ENCODE measurements at places on chromosomes 2 and 18.

DNA sequence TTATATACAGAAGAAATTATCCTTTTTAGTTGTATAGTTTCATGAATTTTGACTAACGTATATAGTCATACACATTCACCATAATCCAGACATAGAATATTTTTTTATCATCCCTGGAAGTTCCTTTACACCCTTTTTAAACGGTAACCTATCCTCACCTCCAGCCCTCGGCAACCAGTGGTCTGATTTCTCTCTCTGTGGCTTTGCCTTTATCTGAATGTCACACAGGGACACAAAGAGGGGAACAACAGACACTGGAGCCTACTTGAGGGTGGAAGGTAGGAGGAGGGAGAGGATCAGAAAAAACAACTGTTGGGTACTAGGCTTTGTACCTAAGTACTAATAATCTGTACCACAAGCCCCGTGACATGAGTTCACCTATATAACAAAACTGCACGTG is 191.9 kb downstream of the MC4R start:
- no peak for DNase-seq

GRCh38 chr2:217430916-217431576 is 571.2 kb upstream of the TNP1 start:
- no peak for DNase-seq

DNA sequence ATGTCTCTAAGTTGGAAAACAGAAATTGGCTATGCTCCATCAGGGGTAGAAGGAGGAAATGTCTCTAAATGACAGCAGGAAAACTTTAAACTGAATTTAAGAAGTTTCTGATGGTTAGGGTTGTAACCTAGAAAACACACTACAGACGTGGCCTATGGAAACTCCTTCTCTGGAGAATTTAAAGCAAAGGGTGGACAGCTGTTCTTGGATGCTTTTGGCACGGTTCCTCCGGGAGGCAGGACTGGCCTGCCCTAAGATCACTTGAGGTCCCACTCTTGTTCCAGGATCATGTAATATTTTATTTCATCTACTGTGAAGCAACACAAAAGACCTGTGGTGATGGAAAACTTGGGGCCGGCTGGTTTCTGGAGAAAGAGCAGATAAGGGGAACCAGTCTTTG is 77.0 kb downstream of the NRP2 start:
- peak; percentile 74 for DNase-seq

DNA sequence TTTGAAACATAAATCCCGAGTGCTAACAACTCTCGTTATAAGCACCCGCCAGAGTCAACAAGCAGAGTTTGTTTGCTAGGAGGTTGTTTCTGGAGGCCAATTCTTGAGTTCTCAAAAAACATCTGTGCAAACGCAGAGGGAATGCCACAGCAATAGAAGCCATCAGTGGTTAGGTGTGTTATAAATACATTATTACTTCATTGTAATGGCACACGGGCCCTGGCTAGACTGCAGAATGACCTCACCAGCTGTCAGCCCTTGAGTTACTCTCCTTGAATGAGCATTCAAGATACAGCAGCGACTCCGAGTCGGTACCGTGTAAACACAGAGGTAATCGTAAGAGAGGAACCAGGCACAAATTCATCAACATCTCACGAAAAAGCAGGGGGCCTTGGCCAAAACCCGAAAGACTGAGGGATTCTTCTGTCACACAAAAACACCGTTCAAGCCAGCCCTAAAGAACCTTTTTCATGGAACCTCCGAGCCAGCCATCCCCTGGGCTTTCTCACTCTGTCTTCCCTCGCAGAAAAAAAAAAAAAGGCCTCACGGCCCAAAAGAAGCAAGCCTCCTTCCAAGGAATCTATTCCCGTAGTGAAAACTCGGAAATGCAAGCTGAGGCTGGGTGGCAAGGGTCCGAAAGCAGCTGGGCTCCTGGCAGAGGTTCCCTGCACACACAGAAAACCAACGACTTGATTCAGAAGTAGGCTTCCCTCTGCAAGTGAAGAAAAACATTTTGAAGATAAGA is 133.7 kb upstream of the MEIS1 start:
- peak; percentile 83 for DNase-seq

DNA sequence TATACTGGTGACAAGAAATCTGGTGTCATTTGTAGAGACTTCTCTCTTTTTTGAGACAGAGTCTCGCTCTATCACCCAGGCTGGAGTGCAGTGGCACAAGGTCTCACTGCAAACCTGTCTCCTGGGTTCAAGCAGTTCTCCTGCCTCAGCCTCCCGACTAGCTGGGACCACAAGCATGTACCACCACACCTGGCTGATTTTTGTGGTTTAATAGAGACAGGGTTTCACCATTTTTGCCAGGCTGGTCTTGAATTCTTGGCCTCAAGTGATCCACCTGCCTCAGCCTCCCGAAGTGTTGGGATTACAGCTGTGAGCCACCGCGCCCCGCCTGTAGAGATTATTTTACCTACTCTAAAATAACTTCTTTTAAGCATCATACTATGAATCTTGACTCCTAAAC is 6.5 kb downstream of the HNRNPLL start:
- DNase-seq, result no peak

DNA sequence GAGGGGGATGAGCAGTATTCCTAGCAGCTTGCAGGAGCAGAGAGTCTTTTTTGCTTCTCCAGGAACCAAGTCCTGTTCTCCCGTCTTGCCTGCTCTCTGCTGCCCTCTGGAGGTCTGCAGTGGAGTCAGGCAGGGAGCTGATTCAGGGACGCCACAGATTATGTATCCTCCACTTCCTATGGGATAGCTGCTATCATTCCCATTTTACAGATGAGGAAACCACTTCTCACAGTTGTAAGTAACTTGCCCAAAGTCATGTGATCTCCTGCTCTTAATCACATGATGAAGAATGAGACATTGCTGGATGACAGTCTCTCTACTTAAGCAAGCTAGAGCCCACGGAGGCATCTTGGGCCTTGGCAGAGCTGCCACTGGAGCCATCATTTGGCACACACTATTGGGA is 8.3 kb downstream of the SLC4A5 start:
- peak; percentile 73 for DNase-seq

DNA sequence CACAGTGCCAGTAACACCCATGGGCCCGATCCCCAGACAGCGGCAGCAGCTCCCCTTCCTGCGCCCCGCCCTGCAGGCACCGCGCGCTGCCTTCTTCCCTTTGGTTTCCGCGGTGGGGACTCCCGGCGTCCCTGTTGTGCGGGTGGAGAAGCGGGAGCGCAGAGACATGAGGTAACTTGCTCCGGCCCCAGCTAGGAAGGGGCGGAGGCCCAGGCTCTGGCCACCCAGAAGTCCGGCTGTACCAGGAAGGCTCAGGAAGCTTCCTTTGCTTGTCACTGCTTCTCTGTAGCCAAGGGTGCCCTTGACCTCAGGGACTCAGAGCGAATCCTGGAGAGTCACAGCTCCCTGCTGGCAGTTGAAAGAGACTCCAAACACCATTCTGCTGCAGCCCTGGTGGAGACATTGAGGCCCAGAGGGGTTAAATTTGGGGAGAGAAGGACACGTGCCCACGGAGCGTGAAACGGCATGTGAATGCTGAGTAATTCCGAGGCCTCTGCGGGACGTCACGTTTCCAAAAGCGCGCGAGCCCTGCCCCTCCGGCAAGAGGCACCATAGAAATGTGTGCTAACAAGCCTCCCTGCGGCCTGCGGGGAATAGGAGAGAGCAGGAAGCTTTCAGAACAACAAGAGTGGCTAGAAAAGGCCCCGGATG is 6.7 kb upstream of the ADCY3 start:
- DNase-seq, result peak; percentile 89

- DNase-seq, result peak; percentile 50
Observed at GRCh38 chr2:26170795-26171194, 2.1 kb upstream of the GAREM2 start.

DNA sequence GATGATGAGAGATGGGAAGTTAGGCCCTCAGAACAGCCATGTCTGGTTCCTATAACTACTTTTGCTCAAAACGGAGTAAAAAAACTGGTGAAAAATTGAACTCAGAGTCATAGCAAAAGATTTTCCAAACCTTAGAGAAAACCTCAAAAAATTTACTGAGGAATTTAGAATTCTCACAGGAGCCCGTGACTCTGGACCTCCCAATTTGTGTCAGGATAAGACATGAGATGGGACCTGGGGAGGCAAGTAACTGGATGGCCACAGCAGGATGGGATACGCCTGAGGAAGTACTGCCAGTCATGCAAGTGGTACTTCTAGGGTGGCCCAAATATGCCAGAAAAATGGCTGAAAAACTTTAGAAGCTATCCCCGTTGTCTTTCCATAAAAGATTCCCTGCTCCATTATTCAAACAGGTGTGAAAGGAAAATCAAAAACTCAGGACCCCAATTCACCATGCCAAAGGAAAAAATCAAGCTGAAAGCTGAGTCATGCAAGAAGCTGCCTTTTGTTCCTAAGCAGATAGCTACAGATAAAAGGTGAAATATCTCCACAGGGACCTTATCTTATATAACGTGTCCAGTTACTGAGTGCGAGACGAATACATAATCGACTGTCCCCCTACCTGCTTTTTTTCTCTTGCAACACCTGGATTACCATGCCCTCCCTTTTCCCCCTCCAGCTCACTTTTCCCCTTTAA is 34.1 kb upstream of the LIPG start:
- no peak for DNase-seq

DNA sequence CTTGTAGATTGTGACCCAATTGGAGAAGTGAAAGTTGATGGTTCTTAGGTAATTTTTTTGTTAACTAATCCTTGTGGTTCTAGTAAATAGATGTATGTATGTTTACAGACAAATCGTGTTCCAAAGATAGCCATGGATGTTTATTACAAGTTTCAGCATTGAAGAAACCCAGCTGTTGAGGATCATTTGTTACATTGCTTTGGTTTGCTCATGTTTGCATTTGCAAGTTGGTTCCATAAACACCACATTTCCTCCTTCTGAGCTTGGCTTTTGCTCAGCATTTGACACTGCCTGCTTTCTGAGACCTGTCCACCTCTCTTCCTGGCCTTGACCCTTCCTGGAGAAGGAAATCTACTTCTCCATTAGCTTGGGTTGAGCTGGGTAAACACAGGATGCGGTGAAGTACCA is 1.8 kb upstream of the CCDC68 start:
- no peak for DNase-seq

GRCh38 chr2:425947-426346 is 138.1 kb upstream of the ALKAL2 start:
- DNase-seq, result no peak

- peak; percentile 76 for DNase-seq
Observed at GRCh38 chr18:36297417-36298125, at the start of gene FHOD3. Gene FHOD3, plus strand, starts transcription at chr18:36297713. Its CDS starts 123 bp downstream, at chr18:36297836.

DNA sequence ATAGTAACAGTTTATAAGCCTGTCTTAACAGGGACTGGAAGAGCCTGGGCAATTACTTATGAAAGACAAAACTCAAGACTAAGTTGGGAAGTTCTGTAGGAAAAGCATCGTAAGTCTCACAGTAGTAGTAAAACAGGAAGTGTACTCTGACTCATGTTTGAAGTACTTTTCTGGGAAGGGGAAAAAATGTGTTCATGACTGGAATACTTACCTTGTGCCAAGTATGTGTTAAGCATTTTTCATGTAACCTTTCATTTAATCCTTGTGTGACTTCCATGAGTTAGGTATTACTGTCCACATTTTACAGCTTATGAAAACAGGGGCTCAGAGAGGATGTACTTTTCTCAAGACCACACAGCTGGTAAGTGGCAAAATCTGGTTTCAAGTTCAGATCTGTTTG is 13.7 kb upstream of the SKOR2 start:
- DNase-seq, result no peak

DNA sequence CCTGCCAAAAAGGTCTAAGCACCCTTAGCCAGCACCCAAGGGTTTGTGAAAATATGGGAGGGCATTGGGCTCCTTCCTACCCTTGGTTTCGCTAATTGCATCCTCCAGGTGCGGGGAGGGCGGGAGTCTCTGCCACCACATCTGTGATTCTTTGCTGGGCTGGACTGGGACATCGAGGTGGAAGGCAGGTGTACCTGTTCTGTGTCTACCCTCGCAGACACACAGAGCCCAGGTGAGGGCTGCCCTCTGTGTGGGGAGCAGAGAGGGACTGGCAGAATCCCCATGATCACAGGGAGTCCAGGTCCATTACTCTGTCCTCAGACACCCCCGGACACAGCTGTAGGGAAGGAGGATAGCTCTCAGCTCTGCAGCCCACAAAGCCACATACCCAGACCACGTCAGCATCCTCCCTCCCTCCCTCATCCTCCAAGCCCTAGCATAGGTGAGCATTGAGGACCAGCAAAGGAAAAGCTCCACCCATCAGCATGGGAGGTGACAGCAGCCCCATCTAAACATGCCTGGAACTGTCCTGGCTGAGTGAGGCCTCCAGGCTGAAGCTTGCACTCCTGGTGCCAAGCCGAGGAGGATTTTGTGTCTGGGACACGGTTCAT is 49.8 kb downstream of the PLB1 start:
- peak; percentile 53 for DNase-seq

DNA sequence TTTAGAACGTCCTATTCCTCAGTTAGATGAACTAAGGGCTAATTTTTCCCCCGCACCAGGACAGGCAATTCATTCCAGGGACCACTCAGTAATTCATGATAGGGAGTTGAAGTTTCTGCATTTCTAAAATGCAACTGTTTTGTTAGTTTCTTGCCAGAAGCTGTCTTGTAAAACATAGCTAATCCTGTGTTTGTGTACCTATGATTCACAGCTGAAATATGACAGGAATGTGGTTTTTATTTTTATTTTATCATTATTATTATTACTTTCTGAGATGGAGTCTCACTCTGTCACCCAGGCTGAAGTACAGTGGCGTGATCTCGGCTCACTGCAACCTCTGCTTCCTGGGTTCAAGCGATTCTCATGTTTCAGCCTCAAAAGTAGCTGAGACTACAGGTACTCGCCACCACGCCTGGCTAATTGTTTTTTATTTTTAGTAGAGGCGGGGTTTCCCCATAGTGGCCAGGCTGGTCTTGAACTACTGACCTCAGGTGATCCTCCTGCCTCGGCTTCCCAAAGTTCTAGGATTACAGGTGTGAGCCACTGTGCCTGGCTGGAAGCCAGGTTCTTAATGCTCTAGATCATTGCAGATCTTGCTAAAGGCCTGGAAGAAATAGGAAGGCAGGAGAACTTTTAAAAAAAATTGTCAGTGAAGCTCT is 154.8 kb upstream of the FHL2 start:
- no peak for DNase-seq

DNA sequence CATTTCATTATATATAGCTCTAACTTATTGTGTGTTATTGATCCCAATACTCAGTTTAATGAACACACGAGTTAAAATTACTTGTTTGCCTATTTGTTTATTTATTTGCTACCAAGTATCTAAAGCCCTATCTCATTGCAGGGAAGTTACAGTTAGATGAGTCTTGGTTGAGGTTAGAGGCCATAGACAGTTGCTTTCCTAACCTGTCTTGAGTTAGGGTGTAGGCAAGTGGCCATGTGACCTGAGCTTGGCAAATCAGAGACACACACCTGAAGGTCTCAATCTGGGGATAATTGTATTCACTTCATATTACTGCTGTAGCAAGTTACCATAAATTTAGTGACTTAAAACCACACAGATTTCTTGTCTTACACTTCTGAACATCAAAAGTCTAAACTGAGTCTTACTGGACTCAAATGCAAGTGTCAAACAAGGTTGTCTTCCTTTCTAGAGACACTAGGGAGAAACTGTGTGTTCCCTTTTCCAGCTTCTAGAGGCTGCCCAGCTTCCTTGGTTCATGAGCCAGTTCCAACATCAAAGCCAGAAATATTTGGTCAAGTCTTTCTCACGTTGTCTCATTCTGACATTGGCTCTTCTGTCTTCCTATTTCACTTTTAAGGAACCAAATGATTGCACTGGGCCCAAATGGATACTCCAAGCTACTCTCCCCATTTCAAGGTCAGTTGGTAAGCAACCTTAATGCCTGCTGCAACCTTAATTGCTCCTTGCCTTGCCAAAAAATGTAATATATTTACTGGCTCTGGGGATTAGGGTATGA is 39.7 kb downstream of the COL3A1 start:
- DNase-seq, result no peak

GRCh38 chr2:167048829-167049228 is 160.5 kb downstream of the XIRP2 start:
- DNase-seq, result no peak

- DNase-seq, result no peak
Observed at GRCh38 chr2:18178736-18179349, 300.4 kb downstream of the KCNS3 start.

All from sigmoid colon (tissue), 7 donors.